ENCODE measurements at places on chromosomes 7 and 10. TPM values are rescaled to one million over a fixed set of nuclear protein-coding genes. Genes with fewer than 3 reads are reported as not detected.

- no peak for DNase-seq
These were observed 25.2 kb downstream of the SDK1 start for GRCh38 chr7:3326246-3326645.

- DNase-seq, result no peak
These were observed 32.5 kb downstream of the ZNF277 start for GRCh38 chr7:112238852-112239610.

DNA sequence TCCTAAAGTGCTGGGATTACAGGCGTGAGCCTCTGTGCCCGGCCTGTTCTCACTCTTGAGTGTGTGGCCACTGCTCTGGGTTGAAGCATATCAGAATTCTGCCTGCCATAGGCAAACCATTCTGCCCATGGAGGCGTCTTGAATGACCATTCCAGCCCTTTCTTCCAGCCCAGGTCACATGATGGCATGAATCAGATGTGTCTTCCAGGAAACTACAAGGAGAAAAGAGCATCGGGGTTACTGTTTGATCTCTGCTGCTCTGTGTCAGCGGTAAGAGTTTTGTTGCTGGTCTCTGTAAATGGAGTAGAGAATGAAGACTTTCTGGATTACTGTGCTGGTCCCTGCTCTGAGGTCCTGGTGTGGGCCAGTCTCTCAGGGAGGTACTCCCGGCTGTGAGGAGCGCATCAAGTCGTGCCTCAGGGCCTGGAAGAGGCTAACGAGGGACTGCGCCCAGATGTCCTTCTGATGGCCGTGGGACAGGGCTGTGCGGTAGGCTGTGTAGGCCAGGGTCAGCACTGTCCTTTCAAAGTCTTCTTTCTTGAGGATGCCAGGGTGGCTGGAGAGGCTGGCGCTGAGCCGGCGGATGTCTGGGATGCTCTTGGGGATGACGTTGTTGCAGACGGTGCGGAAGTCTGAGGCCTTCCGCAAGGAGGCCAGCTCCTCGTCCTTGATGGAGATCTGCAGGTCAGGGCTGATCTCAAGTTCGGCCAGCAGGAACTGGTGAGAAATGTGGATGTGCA lies 5.8 kb upstream of the SLC13A4 start:
- DNase-seq, result no peak

DNA sequence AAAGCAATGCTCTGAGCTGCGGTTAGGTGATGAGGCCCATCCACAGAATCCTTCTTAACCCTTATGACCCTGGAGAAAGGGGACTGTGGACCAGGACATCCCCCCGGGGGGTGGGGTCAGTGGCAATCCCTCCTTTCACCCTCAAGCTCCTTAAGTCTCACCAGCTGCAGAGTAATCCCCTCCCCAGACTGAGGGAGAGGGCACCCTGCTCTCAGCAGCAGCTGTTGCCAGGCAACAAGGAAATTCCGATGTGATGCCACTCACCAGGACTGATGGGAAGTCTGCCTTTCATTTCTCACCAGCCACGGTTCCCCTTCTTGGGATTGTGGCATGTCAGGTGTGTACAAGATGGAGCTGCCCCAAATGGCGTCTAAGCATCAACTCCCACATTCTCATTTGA lies 129.6 kb downstream of the DOCK1 start:
- DNase-seq, result no peak

DNA sequence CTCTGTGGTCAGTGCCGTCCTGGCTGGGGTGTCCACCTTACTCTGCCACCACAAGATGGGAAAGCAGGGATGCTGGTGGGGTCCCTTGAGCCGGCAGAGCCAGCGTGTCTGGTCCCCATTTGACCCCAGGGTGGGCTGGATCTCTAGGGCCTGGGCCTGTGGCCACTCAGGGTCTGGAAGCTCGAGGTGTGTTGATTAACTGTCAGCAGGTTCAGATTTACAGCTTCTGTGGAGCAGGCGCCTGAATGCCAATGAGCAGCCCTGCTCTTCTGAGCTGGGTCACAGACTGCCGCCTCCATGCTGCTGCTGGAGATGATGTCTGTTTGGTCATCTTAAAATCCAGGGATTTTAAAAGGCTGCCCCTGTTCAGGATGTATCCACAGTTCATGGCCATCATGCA lies 11.3 kb upstream of the DPYSL4 start:
- no peak for DNase-seq

DNA sequence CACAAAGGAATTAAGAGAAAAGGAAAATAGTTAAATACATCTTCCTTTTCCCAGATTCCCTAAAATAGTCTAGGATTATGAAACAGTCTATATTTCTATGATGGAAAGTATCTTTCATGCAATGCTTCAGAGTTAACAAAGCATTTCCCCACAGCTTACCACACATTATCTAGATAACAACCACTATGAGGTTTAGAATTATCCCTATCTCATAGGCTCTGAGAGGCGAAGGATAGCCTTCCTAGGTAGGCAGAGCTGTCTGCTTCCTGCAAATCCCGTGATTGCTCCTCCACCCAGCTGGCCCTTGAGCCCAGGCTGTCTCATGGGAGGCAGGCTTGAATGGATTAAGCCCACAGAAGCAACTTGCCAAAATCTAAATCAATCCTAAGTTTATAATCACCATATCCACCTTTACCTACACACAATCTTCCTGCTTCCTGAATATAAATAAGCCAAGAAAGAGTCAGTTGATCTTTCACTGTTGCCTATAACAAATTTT lies 321.4 kb upstream of the AOAH start:
- no peak for DNase-seq

DNA sequence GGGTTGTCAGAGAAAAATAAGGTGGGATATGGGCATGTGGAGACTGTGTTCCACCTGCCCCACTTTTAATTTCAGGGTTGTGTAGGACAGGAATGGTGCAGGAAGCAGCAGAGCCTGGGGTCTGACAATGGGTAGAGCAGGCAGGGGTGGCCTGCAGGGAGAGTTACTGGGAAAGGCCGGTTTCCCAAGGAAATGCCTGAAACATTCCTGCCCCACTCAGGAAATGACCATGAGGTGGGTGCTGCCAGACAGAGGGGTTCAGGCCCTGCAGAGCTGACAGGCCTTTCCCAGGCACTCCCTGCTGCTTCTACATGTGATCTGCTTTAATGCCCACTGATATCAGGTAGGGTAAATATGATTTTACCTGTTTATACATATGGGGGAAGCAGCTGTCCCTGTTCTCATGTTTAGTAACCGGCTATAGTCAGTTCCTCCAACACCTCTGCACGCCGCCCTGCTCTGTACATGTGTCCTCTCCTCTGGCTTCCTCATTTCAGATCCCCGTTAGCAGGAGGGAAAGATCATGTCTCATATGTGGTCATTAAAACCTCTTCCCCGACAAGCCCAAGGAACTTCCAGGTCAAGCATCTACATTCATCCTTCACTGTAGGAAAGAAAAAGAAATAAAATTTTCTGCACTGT lies 118.6 kb upstream of the PRSS58 start:
- no peak for DNase-seq

Gene EFCAB10
- not detected for total RNA-seq

Gene ITIH5
- 10.3 TPM for total RNA-seq
